ENCODE measurements at places on chromosomes 6 and 20.

DNA sequence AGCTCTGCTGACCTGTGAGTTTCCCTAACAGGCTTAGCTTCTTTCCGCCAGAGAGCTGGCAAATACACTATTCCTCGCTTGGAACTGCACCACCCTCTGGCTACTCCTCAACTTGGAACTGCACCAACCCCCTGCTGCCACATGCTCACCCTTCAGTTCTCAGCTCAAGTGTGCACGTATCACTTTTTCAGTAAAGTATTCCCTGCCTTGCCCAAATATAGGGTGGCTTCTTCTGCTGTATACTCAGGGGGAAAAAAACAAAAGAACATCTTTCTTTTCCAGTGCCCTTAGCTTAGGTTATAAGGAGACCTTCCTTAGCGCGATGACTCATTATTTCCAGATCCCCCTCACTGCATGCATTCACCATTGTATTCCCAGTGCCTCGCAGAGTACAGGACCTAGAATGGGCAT, 21.2 kb downstream of the GNAS-AS1 start:
- H3K27ac ChIP-seq, result no peak overlapping the region
- H3K36me3 ChIP-seq, result peaks cover 13% of the 10 kb centered on the region
- no peak for DNase-seq

- no peaks in the 10 kb centered on the region for H3K27me3 ChIP-seq
- no peaks in the 10 kb centered on the region for H3K4me1 ChIP-seq
- H3K27ac ChIP-seq, result no peak overlapping the region
- DNase-seq, result no peak
- no peak overlapping the region for H3K4me3 ChIP-seq
These were observed 45.8 kb downstream of the NR2E1 start for GRCh38 chr6:108211671-108212070.

DNA sequence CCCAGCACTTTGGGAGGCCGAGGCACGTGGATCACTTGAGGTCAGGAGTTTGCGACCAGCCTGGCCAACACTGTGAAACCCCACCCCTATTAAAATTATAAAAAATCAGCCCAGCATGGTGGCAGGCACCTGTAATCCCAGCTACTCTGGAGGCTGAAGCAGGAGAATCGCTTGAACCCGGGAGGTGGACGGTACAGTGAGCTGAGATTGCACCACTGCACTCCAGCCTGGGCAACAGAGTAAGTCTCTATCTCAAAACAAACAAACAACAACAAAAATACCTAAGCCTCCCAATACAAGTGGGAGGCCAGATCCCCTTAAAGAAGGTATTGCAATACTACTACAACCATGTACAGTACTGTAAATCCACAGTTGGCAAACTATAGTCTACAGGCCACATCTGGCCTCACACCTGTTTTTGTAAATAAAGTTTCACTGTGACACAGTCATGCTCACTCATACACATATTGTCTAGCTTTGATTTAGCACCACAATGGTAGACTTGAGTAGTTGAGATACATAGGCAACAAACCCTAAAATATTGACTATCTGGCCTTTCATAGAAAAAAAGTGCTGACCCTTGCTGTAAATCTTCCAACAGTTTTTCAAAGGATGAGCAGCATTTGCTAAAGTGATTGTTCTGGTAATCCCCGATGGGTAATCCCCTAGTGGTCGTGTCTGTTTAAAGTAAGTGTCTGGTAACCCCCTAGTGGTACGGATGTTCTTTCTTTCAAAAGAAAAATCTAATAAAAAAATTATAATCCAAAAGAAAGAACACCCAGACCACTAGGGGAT, 202.0 kb downstream of the RNGTT start:
- H3K27me3 ChIP-seq, result no peaks in the 10 kb centered on the region
- no peak for DNase-seq
- no peaks in the 10 kb centered on the region for H3K36me3 ChIP-seq
- no peak overlapping the region for H3K4me3 ChIP-seq
- H3K4me1 ChIP-seq, result no peaks in the 10 kb centered on the region

- no peaks in the 10 kb centered on the region for H3K36me3 ChIP-seq
- H3K4me1 ChIP-seq, result no peaks in the 10 kb centered on the region
- no peaks in the 10 kb centered on the region for H3K27me3 ChIP-seq
- DNase-seq, result no peak
- no peak overlapping the region for H3K4me3 ChIP-seq
- no peak overlapping the region for H3K27ac ChIP-seq
These were observed 143.2 kb downstream of the MCHR2 start for GRCh38 chr6:99850841-99851240.

DNA sequence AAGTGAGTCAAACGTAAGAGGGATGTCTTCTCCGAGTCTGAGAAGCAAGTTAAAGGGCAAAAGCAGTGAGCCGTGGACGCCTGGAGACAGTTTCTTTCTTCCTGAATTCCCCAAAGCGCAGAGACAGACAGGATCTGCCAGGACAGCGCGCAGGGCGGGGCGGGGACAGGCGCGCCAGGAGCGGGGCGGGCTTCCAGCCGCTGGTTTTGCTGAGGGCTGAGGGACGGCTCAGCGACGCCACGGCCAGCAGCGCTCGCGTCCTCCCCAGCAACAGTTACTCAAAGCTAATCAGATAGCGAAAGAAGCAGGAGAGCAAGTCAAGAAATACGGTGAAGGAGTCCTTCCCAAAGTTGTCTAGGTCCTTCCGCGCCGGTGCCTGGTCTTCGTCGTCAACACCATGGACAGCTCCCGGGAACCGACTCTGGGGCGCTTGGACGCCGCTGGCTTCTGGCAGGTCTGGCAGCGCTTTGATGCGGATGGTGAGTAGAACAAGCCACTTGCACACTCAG, at the start of gene SCGN:
TSS of gene SCGN (plus strand) at position 209 of the 509 bp plus-strand sequence. CDS start at position 398, 189 bp downstream.
- peaks cover 50% of the 10 kb centered on the region for H3K27me3 ChIP-seq
- no peak within 1 kb of the TSS for H3K27ac ChIP-seq
- H3K4me3 ChIP-seq, result peak within 1 kb of the TSS; percentile 44
- no peaks in the 10 kb centered on the region for H3K36me3 ChIP-seq
- DNase-seq, result peak; percentile 64

DNA sequence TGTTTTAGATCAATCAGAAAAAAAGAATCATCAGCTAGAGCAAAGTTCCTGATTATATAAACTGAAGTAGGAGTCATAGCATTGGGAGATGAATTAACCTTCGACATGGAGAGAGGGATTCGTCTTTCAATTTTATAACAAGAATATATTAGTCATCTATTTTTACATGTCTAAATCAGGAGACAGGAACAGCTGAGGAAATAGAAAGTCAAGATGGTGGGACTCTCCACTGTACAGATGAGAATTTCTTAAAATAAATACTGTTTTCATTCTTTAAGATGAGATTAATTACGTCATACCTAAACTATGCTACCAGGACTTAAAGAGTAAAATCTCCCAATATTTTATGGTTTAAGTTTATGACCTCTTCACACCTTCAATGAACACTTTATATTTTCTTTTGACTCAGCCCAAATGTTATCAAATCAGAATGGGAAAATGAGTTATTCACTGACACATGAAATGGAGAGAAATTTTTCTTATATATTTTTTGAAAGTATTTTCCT, 1137.7 kb downstream of the EPHA7 start:
- no peak overlapping the region for H3K4me3 ChIP-seq
- no peak overlapping the region for H3K27ac ChIP-seq
- H3K36me3 ChIP-seq, result no peaks in the 10 kb centered on the region

DNA sequence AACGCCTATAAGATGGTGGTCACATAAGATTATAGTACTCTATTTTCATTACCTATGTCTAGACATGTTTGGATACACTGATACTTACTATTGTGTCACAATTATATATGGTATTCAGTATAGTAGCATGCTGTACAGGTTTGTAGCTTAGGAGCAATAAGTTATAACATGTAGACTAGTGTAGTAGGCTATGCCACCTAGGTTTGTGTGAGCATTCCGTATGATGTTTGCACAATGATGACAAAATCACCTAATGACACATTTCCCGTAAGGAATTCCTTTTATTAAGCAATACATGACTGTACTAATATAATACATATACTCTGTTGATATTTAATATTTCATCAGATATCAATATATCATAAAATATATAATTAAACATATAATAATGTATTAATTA, 540.7 kb downstream of the BMP2 start:
- no peak overlapping the region for H3K27ac ChIP-seq
- peaks cover 4% of the 10 kb centered on the region for H3K27me3 ChIP-seq
- H3K36me3 ChIP-seq, result no peaks in the 10 kb centered on the region
- DNase-seq, result no peak
- no peaks in the 10 kb centered on the region for H3K4me1 ChIP-seq

DNA sequence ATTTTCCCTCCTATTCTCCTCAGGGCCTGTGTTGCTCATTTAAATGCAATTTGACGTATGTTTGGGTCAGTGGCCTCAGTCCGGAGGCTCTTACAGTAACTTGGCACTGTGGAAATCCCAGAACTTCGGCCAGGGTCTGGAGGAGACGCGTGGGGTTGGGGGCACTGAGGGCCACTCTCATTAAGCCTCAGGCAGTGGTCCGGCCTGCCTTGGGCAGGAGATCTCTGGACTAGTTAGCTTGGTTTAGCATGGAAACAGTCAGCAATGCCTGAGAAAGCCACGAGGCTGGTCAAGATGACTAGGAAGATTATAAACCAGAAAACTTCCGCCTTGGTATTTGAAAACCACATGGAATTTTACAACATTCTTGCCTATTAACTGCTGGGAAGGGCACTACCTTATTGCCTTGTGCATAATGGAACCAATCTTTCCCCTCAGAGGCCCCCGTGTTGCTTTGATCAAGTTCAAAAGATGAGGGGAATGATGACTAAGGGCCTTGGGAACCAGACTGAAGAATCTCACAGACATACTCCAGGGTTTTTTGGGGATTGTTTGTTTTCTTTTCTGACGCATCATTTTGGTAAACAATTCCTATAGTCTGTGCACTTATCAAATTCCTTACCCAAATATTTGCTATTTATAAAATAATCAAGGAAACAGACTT, 206.0 kb upstream of the PREP start:
- DNase-seq, result peak; percentile 99

GRCh38 chr6:169210611-169211010, 43.0 kb downstream of the THBS2 start:
- H3K4me3 ChIP-seq, result no peak overlapping the region
- no peak for DNase-seq
- no peaks in the 10 kb centered on the region for H3K27me3 ChIP-seq
- H3K4me1 ChIP-seq, result peaks cover 14% of the 10 kb centered on the region
- no peak overlapping the region for H3K27ac ChIP-seq

DNA sequence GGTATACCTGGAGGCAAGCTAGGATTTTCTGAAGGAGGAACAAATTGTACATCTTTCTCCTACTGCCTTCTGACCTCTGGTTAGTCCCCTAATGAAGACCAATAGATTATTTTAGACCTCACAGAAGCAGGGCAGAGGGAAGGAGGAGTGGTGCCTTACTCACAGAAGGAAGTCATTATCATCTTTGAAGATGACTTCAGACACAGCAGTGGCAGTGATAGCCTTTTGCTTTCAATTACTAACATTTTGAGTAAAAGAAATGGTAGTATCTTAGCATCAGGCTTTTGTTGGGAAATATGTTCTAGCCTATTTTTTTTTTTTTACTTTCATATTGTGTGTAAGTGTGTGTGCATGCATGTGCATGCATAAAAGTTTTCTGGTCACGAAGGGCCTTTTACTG, 164.2 kb upstream of the PLN start:
- H3K27ac ChIP-seq, result no peak overlapping the region
- no peak for DNase-seq
- peaks cover 2% of the 10 kb centered on the region for H3K4me1 ChIP-seq
- no peaks in the 10 kb centered on the region for H3K27me3 ChIP-seq
- H3K4me3 ChIP-seq, result no peak overlapping the region
- no peaks in the 10 kb centered on the region for H3K36me3 ChIP-seq

GRCh38 chr6:109097661-109098060, 2.4 kb downstream of the CEP57L1 start:
- H3K4me1 ChIP-seq, result no peaks in the 10 kb centered on the region
- no peak overlapping the region for H3K4me3 ChIP-seq
- H3K36me3 ChIP-seq, result no peaks in the 10 kb centered on the region
- DNase-seq, result no peak
- H3K27me3 ChIP-seq, result no peaks in the 10 kb centered on the region
- no peak overlapping the region for H3K27ac ChIP-seq

DNA sequence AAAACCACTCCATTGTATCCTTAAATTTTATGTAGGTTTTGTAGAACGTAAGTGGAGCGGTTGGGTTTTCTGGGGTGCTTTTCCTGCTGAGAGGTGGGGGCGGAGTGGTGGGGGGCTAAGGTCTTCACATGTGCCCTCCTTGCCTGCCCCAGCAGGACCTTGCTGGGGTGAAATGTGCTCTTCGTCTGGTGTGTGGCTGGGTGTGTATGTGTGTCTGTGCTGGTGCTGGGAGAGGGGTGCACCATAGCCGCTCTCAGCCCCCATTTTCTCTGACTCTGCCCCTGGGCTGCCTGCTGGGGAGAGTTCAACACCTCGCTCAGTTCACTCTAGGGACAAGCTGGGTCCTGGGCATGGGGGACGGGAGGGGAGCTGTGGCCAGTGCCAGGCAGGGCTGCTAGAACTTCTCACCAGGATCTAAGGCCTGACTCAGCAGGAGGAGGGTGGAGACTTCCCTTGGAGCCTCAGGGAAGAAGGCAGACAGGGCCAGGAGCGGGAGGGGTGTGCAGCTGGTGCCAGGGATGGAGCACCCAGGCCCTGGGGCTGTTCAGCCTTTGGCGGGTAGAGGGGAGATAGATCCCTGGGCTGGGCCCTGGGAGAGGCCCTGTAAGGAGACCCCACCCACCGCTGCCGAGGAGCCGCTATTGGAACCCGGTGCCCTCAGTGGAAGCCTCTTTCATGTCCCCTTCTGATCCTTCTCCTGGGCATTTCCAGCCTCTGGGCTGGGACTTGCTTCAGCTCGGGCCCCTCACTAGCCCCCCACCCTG, 4.8 kb downstream of the SOX18 start:
- no peak overlapping the region for H3K27ac ChIP-seq
- H3K4me3 ChIP-seq, result no peak overlapping the region
- peak; percentile 50 for DNase-seq
- peaks cover 61% of the 10 kb centered on the region for H3K27me3 ChIP-seq

DNA sequence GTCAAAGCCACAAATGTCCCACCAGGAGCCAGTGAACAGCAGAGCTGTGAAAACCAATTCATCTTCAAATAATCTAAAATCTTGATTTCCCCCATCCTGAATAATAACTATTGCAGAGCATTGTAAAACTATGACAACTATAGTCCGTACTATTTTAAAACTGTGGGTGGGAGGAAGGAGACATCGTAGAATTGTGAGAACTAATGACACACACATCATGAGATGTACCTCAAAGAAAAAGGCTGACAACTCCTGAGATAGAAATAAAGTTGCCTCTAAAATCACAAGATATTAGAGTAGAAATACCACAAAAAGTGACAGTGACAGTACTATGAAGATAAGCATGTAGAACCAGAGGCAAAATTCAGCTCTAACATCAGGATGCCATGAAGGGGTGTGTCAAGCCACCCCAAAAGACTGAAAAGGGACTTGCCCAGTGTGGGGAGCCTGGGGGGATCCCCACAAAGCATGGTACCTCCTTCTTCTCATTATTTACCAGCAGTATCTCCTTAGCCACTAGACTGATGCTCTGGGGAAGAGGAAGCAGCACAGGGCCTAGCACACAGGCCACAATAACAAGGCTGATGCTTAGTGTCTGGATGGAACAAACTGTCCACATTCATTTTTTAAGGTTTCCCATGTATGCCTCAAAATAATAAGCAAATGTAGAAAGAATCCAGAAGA, 13.4 kb downstream of the NAPB start:
- DNase-seq, result no peak
- no peak overlapping the region for H3K4me3 ChIP-seq
- H3K27me3 ChIP-seq, result no peaks in the 10 kb centered on the region

Measured in mesenchymal stem cell (in vitro differentiated cells and primary cell).